B cell (primary cell): ENCODE measurements at places on chromosomes 2 and 18. TPM values are rescaled to one million over a fixed set of nuclear protein-coding genes. Genes with fewer than 3 reads are reported as not detected.

CCDC121 gene
- 1.3 and 2.2 TPM in 2 replicates for total RNA-seq

EFEMP1 gene
- total RNA-seq = not detected in 2 replicates

SNTG2 gene
- total RNA-seq = 1.4 and 2.4 TPM in 2 replicates

FNDC4 gene
- not detected in 2 replicates for total RNA-seq

PNPT1 gene
- total RNA-seq = 23.1 and 28.2 TPM in 2 replicates

AFF3 gene
- 826 and 830 TPM in 2 replicates for total RNA-seq

WDCP gene
- total RNA-seq = 21.6 and 22.3 TPM in 2 replicates

ALK gene
- not detected in 2 replicates for total RNA-seq

DNA sequence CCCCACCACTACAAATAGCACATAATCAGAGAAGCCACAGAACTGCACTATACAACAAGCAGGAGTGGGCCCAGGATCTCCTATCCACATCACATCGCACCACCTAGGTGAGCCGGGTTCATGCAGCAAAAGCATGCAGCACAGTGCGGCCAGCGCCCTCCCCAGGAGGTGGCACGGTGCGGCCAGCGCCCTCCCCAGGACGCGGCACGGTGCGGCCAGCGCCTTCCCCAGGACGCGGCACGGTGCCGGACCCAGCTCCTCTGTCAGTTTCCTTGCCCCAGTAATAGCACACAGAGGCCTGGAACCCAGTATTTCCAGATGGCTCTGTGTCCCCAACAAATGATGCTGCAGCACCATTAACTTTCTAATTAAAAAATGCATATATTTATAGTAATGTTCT, 114.1 kb downstream of the EIPR1 start:
- no peak for DNase-seq

- DNase-seq = no peak
These were observed 503.0 kb upstream of the KLHL29 start for GRCh38 chr2:22882011-22882410.

DNA sequence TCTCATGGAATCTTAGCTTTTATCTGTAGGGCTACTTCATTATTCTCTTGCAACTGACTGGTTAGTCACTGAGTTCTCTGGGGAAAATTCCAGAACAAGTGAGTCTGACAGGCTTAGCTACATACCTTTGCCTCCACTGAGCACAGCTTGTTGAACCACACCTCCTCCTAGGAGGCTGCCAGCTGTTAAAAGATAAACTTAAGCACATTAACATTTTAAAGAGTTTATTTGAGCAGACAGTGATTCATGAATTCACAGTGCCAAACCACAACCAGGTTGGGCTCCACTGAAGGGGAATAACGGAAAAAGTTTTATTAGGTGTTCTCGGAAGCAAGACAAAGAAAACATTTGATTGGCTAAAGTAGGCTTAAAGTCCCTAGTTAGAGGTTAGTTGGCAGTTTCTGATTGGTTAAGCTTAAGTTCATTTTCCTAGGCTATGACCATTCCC, 12.5 kb upstream of the SLC38A11 start:
- DNase-seq = no peak

DNA sequence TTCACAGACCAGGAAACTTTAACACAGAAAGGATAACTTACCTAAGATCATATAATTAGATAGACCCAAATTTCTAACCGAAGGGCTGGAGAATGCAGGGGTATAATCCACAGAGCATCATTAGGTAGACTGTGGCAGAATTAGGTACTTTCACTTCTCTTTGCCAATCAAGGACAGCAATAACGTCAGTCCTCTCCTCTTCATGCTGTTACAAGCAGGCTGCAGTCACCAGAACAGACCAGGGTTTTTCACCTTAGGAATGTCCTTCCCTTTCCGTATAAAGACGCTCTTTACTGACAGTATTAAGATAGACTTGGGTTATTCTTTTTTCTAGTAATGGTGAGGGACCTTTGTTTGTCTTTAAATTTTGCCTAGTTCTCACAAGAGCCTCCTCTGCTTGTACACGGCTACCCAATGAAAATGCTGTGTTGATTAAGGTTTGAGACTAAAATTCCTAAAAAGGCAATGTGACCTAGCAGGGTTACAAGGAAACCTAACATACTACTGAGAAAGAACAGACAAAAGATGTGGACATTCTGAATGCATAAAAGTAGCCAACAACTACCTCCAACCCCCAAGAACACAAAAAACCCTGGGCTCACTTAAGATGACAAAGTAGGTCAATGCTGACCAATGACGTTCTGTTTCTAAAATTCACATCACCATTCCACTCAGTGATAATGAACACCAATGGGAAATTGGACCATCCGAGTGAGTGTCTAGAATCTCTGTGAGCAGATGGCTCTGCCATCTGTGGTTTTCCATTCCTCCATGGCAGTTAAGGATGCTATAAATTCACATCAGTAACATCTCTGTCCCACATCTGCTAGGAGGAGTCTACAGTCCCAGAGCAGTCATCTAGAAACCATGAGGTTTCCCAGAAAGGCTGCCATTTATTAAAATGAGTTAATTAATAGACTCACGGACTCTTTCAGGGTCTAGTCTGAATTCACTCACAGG, 2.1 kb downstream of the PDIA6 start:
- peak; percentile 73 for DNase-seq

DNA sequence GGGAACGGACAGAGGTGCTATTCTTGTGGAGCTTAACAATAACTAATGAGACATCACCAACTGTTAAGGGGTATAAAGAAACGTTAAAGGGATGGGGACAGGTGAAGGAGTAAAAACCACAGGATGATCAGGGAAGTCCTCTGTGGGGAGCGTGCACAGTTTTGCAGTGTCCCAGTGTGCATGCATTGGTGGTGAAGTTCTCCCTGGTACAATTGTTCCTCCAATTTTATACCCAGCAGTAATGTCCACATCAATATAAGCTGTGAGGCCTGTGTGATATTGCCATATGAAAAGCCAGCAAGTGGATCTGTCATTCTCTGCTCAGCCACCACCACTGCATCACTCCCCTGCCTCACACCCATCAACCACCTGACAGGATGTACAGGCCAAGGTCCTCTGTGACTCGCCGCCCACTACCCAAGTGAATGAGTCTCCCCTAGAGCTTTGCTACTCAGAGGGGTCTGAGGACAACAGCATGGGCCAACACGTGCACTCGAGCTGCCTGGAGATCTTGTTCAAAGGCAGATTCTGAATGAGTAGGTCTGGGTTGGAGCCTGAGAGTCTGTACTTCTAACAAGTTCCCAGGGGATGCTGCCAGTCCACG, 4.6 kb downstream of the MLPH start:
- DNase-seq = no peak

GRCh38 chr18:79800371-79801180, 2.8 kb downstream of the KCNG2 start:
- no peak for DNase-seq

GRCh38 chr2:246489-247144, 17.2 kb downstream of the SH3YL1 start:
- peak; percentile 71 for DNase-seq

DNA sequence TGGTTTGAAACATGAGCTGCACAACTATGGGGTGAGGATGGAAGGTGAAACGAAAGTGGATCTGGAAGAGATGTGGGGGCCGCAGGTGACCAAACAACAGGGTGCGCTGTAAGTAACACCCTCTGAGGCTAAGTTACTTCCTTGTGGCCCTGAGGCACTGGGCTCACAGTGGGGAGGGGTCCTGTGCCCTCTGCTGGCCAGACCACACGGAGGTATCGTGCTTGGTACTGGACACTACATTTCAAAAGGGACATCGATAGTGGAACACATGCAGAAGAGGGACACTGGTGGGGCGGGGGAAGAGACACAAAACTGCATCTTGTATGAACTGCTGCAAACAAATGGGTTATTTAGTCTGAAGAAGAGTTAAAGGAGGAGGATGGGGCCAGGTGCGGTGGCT, 110.6 kb downstream of the CLIP4 start:
- no peak for DNase-seq

GRCh38 chr2:133085646-133086045, 415.6 kb upstream of the LYPD1 start:
- no peak for DNase-seq

- DNase-seq = no peak
These were observed 264.8 kb downstream of the SLC8A1 start for GRCh38 chr2:40187054-40187453.

DNA sequence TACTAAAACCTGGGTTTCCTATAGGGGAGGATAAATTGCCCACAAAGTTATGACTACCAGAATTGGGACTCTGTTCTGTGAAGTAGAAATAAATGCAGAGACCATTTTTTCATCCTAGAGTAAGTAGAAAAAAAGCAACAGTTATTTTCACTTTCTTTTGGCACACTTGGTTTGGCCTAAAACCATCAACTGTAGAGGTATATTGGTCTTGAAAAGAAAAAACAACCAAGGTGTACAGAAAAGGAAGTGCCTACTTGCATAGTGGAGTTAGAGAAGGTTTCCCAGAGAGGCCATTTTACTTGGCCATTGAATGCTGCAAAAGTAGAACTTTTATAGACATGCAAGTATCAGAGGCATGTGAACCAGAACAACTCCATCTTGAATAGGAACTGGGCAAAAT, 89.4 kb upstream of the TACR1 start:
- no peak for DNase-seq

DNA sequence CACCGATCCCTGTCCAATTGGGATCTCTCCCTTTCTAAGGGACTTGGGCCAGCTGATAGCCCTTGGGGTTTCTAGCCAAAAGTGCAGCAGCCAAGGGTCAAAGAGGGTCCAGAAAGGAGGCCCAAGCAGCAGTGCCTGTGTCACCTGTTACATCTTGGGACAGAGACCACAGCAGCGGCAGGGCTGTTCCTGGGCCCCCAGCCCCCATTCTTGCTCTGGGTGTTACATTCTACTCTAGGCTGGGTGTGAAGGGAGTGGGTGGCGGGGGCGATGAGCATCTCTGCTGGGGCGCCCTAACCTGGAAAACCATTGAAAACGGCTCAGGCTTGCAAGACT, 1.2 kb downstream of the PAX3 start:
- DNase-seq = peak; percentile 14

DNA sequence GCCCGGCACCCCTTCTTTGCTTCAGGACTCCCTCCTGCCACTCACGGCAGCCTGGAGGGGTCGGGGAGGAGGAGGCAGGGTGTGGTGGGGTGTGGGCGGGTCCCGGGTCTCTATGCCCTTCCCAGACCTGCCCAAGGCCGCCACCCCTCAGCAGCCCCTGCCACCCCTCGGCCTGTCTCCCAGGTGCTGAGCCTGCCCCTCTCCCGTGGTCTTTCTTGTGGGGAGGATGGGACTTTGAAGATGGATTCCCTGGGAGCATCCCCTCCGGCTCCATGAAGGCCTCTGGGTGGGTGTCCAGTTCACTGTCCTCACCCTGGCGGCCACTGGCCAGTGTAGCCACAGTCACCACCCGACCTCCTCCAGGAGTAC, 23.2 kb downstream of the KCNIP3 start:
- DNase-seq = no peak

GRCh38 chr2:205814039-205814364, 131.7 kb downstream of the NRP2 start:
- no peak for DNase-seq

DNA sequence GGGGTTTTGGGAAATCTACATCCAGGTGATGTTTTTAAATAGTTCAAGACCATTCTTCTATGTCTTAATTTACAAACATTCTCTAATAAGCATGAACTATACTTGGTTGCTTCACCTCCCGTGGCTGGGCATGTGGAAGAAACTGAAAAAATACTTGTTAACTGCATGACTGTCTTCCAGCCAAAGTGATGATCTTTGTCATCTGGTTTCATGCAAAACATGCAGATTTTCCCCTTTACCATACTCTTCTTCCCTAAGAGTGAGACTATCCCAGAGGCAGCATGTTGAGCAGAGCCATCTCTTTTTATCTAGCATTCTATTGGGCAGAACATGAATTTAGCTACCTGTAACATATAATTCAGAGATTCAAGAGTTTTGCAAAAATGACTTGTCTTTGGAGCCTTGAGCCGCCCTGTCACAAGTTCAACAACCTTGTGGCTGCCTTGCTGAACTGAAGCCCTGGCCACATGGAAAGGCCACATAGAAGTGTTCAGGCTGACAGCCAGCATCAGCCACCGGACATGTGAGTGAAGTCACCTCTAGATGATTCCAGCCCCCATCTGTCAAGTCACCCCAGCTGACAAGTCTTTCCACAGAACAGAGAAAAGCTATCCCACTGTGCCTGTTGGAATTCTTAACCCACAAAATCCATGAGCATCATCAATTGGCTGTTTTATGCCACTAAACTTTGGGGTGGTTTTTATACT, 142.8 kb downstream of the ANKRD44 start:
- DNase-seq = no peak

- no peak for DNase-seq
These were observed 521.6 kb downstream of the RNF144A start for GRCh38 chr2:7438855-7439254.

- DNase-seq = no peak
These were observed 791.0 kb upstream of the RAB6C start for GRCh38 chr2:129188451-129188850.
